ENCODE measurements at places on chromosomes 13 and 19.

DNA sequence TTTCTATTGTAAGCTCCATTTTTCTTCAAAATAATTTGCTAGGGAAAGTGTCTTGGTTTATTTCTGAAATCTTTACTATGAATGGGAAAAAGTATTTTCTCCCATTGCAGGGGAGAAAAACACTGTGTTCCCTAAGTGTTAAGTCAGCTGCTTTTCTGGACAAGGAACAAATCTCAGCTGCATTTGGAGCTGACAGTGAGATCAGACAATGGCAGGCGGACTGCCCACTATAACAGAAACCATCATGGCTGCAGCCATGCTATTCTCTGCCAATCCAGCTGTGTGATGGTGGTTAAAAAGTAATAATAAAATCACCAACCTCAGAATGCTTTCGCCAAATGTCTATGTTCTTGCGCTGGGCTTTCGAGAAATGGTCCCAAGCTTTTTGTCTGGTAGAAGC lies 302.7 kb downstream of the DNAJC15 start:
- no peak for DNase-seq

- DNase-seq, result no peak
These were observed 9.2 kb upstream of the SERP2 start for GRCh38 chr13:44364345-44365000.

DNA sequence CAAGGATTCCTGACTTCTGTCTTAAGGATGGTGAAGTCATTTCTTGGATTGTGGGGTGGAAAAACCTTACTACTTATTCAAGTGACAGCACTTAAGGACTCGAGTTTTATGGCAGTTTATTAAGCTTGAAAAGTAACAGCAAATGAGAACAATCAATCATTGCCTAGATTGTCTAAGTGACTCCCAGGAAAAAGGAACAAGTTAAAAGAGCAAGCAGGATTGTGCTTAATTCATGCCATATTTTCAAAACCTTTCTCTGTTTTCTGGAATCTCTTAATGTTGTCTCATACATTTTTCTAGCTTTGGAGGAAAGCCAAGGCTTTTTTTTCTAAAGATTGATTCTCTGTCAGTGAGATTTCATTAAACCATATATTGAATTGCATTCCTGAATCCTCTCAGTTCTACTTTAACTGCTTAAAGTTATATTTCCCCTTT lies 236.2 kb upstream of the HTR2A start:
- DNase-seq, result no peak

- no peak for DNase-seq
These were observed 33.6 kb downstream of the MTMR6 start for GRCh38 chr13:25253702-25254101.

GRCh38 chr13:30044932-30045331 lies 194.5 kb upstream of the UBL3 start:
- DNase-seq, result no peak

DNA sequence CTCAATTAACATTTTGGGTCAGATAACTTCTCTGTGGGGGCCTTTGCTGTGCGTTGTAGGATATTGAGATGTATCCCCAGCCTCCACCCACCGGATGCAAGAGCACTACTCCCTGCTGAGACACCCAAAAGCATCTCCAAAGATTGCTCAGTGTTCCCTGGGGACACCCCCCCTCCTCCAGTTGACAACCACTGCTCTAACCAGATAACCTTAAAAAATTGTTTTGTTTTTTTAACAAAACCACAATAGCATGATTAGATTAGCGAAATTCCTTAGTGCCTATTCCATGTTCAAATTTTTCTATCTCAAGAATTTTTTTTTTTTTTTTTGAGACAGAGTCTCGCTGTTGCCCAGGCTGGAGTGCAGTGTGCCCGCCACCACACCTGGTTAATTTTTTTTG lies 2.6 kb upstream of the EPN1 start:
- no peak for DNase-seq

- DNase-seq, result no peak
These were observed 9.2 kb upstream of the EHD2 start for GRCh38 chr19:47704024-47704423.

DNA sequence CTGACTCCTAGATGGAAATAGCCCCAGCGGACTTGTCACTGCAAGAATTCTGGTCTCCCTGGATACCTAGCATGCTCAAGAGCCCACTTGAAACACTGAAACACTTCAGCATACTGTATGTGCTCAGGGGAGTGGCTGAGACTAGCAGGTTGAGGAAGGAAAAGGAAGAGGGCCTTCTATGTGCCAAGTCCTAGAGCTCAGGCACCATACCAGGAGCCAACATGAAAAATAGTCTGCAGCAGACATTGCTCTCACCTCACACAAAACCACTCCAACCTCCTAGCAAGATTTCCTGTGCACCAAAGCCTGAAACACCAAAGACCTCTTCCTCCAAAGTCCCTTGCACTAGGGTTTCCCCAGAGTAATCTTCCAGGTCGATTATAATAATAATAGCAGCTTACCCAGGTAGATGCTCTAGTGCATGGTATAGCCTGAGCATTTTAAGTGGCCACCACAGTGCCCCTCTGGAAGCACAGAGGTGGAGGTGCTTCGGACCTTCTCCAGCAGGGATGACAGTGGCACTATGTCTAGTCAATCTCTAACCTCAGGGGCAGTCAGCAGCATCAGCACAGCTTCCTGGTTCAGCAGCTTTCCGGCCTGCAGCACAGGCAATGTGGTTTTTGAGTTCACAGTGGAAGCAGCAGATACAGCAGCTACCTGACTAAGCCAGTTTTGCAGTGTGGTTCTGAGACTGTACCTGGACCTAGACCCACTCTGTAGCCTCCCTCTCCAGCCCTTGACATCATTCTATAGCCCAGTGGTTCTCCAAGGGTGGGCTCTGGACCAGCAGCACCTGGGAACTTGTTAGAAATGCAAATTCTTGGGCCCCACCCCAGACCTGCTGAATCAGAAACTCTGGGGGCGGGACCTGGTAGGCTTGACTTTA lies 45.6 kb upstream of the UBE2L5 start:
- DNase-seq, result no peak

DNA sequence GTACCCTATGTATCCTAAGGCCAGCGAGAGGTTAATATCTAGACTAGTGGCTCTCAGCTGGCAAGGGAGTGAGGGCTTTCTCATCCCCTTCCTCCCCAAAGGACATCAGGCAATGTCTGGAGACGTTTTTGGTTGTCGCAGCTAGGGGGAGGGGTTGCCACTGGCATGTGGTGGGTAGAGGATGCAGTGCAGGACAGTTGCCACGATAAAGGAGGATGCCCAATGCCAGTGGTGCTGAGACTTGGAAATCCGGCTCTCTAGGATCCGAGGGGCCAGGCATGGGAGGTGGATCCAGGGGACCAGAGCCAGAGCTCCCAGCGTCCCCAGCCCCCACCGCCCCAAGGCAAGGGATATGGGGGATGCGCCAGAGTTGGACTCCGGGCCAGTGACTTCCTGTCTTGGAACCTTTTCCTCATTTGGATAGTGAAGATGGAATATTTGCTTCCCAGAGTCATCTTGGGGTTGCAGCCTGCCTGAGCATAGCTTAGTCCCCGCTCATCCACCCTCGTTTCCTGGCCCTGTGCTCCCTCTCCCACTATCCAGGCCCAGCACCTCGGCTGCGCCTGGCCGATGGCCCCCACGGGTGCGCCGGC lies 4.9 kb downstream of the SSC5D start:
- DNase-seq, result peak; percentile 82

DNA sequence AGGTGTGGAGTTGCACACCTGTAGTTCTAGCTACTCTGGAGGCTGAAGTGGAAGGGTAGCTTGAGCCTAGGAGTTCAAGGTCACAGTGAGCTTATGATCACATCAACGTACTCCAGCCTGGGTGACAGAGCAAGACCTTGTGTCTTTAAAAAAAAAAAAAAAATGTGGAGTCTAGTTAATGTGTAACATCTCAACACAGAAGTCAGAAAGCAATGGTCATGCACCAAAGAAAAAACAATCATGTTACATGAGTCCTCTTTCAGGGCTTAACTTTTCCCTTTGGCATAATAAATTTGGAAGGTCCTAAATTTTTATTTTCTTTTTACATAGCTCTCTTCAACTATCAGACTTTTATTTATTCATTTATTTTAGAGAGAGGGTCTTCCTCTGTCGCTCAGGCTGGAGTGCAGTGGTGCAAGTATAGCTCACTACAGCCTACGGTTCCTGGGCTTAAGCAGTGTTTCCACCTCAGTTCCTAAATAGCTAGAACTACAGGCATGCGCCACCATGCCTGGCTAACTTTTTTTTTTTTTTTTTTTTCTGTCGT lies 22.3 kb downstream of the SETDB2 start:
- no peak for DNase-seq

DNA sequence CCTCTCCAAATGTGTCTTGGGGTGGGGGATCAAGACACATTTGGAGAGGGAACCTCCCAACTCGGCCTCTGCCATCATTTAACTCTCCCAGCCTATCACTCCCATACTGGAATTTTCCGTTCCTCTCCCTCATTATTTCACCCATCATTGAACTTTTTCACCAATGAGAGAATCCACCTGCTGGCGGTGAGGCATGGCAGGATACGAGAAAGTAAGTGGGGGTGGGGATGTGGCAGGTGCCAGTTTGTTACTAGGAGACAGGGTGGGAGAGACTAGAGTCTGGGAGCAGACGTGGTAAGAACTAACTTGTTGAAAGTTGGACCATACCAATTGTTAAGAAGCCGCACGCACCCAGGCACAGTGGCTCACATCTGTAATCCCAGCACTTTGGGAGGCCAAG lies 6.9 kb downstream of the GIPR start:
- no peak for DNase-seq

- DNase-seq, result no peak
These were observed 247.9 kb downstream of the MYO16 start for GRCh38 chr13:108877300-108877699.

DNA sequence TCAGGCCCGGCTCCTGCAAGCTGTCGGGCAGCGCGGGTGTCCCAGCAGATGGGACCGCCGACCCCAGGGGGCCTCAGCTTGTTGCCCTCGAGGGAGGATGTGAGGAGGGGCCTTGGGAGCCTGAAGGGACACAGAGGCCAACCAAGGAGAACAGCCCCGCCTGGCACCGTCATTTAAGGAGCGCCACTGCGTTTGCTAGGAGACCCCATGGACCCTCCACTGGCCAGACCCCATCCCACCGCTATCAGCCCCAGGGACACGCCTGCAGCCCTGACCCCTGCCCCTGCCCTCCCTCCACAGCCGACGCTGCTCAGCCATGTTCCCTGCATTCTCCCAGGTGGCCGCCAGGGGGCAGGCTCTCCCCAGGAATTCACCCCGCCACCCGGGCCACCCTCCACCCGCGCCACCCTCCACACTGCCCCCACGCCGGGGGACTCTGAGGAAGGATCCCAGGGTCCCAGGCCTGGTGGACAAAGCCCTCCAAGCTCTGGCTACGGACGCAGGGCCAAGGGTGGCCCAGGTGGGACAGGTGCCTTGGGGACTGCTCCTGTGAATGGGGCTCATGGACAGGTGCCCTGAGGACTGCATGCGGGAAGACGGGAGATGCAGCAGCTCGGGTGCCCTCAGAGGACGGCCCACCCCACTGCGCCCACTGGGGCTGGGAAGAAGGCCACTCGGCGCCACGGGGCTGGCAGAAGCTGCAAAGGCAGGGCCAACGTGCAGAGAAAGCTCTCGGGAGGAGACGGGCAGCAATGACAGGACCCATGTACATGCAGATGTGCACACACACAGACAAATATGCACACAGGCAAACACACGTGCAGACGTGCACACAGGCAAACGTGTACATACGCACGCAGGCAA lies 34.4 kb downstream of the PIP5K1C start:
- DNase-seq, result peak; percentile 58

DNA sequence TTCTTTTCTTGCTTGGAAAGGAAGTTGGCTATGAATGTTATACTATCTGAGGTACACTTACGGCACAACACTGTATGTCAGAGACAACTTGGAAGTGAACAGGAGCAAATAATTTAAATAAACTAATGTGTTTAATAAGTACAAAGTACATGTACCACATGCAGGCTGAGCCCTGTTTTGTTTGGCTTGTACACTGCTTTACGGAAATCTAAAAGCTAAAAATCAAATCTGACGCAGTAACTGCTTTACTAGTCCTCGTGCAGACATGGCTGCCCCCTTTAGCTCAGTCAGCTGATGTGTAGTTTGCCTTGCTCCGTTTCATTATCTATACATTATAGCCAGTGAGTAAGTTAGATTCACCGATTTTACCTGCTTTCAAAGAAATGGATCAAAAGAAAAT lies 36.5 kb downstream of the TDRD3 start:
- no peak for DNase-seq

DNA sequence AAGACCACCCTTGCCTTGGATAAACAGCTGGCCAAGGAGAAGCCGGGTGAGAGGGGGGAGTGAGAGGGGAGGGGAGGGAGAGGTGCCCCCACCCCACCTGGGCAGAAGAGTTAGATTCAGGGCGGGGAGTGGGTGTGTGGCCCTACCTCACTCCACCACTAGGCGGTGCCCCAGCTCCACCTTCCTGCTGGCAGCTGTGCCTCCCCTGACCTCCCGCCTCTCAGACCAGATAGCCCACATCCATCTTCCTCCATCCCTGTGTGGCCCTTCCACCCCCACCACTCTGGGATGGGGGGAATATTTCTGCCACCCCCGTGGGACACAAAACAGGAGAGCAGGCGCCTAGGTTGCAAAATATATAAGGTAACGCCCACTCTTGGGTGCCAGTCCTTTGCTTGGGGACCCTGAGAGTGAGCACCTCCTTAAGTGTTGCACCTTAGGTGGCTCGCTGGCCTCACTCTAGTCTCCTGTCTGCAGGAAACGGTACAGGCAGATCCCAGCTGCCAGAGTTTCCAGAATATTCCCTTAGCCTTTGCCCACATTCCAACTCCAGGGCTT lies 13.8 kb upstream of the EHD2 start:
- DNase-seq, result peak; percentile 52

DNA sequence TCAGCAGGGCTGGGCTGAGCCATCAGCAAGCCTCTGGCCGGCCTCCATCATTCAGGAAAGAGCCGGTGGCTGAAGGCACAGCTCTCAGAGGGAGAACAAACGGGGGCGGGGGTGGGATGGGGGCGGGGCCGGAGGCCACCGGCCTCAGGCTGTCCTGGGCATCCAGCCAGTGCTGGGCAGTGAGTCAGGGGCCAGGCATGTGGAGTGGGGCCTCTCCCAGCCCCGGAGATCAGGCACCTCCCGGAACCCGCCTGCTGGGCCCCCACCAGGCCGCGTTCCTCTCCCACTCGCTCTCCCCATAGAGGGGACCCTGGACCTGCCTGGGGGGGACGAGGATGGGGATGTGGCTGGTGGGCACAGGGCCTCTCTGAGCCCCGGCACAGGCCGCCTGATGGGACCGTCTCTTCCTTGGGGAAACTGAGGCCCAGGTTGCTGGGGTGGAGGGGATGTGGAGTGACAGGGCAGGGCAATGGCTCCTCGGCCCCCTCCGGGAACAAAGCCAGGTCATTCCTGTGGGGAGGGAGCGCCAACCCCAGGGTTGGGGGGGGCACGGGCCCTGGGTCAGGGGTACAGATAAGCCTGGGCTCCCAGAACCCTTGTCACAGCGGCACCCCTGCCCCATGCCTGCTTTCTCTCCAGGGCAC lies 12.9 kb downstream of the SPC24 start:
- DNase-seq, result peak; percentile 97

GRCh38 chr19:43619262-43620060 lies at the start of gene ZNF428:
Gene ZNF428 (minus strand): TSS chr19:43619629. CDS start chr19:43614304, 5,325 bp downstream.
- DNase-seq, result peak; percentile 85

- no peak for DNase-seq
These were observed 6.5 kb upstream of the OPA3 start for GRCh38 chr19:45591004-45591637.
